ENCODE measurements at places on chromosomes 7 and 10.

GRCh38 chr10:51231754-51232153, 157.5 kb downstream of the PRKG1 start:
- no peak for DNase-seq

GRCh38 chr7:105878746-105879605, 2.6 kb upstream of the ATXN7L1 start:
- no peak for DNase-seq

DNA sequence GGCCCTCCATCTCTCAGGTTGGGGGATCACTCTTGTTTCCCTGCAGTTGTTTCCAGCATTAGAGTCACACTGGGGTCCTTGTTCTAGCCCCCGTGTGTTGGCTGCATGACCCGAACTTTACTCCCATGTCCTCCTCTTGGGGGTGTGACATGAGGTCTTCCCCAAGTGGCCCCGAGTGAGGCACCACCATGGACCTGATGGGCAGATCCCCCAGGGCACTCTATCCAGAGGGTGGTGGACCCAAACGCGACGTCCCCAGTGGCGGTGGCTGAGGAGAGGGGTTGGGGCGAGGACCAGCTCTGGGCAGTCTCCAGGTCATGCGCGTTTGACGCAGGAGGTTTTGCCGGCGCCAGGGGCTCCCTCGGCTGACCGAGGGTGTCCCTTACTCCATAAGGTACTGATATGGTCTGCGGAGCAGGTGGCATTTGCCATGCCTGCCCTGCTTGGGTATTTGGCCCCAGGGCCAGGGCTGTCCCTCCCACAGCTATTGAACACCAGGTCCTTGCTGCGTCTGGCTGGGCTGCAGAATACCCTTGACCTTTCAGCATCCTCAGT, 131.9 kb downstream of the LHPP start:
- no peak for DNase-seq

DNA sequence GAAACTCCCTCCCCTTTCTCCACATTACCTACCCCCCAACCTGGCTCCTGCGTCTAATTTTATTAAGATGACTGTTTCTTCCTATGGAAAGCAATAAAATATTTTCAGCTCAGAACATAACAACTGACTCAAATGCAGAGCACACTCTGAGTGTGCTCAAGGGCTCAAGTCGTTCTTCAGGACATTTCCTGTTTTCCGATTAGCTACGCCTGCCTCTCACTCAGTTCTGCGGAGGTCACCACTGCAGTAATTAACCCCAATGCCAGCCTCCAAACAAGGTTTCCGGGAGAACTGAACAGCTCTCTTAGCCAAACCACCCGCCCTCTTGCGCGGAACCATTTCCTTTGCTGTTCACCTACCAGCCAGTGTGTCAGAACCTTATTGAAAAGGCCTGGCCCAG, 19.3 kb downstream of the MYOF start:
- peak; percentile 16 for DNase-seq

DNA sequence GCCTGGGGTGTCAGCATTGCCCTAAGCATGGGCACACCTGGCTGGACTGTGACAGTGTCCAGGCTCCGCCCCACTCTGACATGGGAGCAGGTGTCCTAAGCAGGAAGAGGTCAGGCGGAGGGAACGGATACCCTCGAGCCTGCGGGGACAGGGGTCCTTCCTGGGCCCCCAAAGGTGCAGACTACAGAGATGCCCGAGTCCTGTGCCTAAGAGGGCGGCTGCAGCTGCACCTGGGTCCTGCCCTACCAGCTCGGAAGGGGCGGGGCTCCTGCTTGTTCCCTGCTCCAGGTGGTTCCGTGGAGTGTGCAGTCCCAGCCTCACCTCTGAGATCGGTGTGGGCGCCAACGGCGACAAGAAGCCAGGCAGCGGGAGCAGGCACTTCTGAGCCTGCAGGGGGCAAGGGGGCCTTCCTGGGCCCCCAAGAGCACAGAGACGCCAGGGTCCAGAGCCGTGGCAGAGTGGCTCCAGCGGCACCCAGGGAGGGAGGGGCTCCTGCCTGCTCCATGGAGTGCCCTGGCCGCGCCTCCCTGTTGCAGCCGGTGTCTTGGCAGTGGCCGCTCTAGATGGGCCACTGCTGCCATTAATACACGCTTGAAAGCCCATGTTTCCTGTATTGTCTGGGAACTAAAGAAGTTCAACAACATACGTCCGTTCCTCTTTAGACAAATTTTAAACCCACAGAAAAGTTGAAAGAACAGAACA, 64.5 kb upstream of the CACNA2D1 start:
- no peak for DNase-seq

- peak; percentile 28 for DNase-seq
These were observed 19.4 kb downstream of the COPG2 start for GRCh38 chr7:130649004-130649790.

- DNase-seq = no peak
These were observed 52.2 kb downstream of the SNX10 start for GRCh38 chr7:26343837-26344236.

GRCh38 chr7:126608339-126608776, 644.4 kb downstream of the GRM8 start:
- no peak for DNase-seq

DNA sequence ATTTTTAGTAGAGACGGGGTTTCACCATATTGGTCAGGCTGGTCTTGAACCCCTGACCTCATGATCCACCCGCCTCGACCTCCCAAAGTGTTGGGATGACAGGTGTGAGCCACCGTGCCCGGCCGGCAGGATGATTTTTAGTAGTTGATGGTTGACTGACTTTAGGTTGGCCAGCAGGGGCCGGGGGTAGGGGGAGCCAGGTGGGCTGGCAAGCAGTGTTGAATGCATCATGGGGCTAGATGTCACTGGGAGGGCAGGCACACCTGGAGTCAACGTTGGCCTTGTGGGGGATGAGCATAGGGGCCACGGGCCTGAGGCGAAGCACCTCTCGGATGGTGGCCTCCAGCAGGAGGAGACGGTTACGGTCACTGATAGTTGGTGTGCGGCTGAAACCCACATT, 5.0 kb downstream of the CYP17A1 start:
- no peak for DNase-seq

DNA sequence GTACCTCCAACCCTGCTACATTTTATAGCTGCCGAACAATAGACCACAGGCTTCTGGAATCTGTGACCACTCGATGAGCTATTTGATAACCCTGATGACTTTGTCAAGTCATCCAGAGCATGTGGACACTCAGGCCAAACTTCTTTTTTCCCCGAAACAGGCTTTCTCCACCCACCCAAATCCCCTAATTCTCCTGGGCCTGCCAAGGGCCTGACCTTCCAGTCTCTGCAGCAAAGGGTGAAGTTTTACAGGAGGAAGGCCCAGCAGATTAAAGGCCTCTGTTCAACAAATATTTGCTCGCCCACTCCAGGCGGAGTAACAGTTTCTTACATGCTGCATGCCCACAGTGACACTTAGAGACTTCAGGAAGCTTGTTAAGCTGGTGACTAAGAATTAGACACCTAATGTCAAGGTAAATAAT, 2.0 kb downstream of the JCAD start:
- DNase-seq = no peak

GRCh38 chr10:23779301-23779700, 340.4 kb downstream of the OTUD1 start:
- DNase-seq = no peak

DNA sequence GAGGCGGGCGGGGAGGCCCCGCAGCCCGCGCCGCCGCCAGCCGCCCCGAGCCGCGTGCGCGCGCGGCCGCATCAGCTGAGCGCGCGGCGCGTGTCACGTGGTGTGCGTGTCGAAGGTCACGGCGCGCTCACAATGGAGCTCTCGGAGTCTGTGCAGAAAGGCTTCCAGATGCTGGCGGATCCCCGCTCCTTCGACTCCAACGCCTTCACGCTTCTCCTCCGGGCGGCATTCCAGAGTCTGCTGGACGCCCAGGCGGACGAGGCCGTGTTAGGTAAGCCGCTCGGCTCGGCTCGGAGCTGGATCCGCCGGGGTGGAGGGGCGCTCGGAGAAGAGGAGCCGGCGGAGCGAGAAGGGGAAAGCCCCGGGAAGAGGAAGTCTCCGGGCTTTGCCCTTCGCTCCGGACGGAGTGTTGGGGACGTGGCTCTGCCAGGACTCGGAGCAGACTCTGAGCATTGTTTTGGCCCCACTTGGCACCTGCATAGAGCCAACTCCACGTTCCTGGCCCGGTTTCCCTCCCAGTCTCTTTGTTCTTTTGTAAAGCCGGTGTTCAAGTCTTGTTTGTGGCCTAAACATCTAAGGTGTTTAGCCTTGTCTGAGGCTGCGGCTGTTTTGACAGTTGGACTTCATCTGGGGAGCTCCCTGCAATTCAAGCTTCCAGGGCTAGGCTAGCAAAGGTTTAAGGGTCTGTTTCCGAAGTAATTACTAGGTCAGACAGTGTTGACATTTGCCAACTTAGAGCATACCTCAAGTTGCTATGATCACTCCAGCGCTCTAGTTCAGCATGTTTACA, at the start of gene COMMD3:
TSS of gene COMMD3 (plus strand) at position 103 of the 790 bp plus-strand sequence. CDS start at position 133, 30 bp downstream.
- DNase-seq = peak; percentile 80

- no peak for DNase-seq
These were observed 75.9 kb upstream of the SLF2 start for GRCh38 chr10:100836891-100837290.

- no peak for DNase-seq
These were observed 174.4 kb downstream of the MDFIC start for GRCh38 chr7:115096262-115096661.

- peak; percentile 90 for DNase-seq
These were observed 123.1 kb upstream of the ADO start for GRCh38 chr10:62681211-62681940.

- DNase-seq = no peak
These were observed 193.7 kb downstream of the RNLS start for GRCh38 chr10:88389456-88389855.

DNA sequence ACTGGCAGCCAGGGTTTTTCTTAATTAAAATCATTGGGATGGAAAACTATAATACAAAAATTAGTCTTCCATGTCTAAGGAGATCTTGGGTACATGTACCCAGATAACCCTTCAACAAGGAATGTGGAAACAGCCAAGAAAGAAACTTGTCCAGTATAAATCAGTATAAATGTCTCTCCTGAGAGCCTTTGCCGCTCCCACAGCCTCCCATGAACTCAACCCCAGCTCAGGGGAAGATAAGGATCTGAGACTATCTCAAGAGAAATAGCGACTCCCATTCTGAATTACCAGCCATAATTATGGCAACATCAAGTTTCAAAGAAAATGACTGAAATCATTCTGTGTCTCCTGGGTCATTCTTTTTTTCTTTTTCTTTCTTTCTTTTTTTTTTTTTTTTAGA, 32.6 kb upstream of the AFAP1L2 start:
- no peak for DNase-seq

- no peak for DNase-seq
These were observed 61.2 kb downstream of the HHEX start for GRCh38 chr10:92750791-92751533.

DNA sequence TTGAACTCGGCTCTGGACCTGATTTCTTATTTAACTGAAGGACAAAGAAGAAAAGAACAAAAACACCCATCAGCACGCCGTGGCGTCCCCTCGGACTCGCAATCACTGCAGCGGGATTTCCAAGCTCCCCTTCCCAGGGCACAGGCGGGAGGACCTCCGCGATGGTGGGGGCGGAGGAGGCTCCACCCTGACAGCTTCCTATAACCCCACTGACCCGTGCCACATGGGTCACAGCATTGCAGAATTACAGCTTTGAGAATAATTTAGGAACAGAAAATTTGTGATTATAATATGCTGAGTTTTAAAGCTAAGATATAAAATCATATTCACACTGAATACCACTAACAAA, 129.7 kb upstream of the SEC61G start:
- DNase-seq = no peak

GRCh38 chr10:96673318-96674099, 46.8 kb downstream of the PIK3AP1 start:
- DNase-seq = no peak

GRCh38 chr7:33108554-33109004, 625 bp downstream of the RP9 start:
- peak; percentile 27 for DNase-seq

- no peak for DNase-seq
These were observed 70.1 kb upstream of the CABCOCO1 start for GRCh38 chr10:61592581-61592980.

GRCh38 chr7:12123172-12123571, 87.9 kb upstream of the TMEM106B start:
- DNase-seq = no peak

- no peak for DNase-seq
These were observed 1.9 kb upstream of the FRAT2 start for GRCh38 chr10:97336446-97336845.

- no peak for DNase-seq
These were observed 111.1 kb upstream of the NPY start for GRCh38 chr7:24172856-24173255.

DNA sequence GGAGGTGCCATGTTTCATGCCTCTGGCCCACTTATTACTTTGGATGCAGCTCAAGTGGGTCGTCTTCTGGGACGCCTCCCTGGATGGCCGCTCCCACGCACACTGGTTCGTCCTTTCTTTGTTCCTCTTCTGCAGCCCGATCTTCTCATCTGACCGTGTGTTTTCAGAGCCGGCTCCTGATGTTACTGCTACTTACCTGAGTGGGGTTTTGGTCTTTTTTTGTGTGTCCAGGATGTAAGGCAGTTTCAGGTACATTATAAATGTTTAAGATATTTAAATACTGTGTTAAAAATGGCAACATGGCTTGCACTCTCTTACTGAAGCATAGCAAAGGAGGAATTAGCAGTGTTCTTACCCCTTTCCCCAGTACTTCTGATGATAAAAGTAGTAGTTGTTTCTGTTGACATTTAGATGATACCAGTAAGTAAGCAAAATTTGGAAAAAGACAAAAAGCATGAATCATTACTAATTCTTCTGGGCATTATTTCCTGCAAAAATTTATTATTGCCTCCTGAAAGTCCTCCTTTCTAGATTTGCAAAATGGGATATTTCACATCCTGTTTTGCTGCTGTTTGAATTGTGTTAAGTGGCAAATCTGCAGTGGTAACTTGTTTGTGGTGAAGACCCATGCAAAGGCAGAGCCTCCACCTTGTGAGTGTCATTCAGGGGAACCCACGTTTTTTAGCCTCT, 59.4 kb downstream of the SHH start:
- DNase-seq = no peak

GRCh38 chr10:27710014-27710413, 35.6 kb downstream of the MKX start:
- DNase-seq = no peak

GRCh38 chr7:33554046-33554445, 351.3 kb upstream of the BMPER start:
- no peak for DNase-seq

DNA sequence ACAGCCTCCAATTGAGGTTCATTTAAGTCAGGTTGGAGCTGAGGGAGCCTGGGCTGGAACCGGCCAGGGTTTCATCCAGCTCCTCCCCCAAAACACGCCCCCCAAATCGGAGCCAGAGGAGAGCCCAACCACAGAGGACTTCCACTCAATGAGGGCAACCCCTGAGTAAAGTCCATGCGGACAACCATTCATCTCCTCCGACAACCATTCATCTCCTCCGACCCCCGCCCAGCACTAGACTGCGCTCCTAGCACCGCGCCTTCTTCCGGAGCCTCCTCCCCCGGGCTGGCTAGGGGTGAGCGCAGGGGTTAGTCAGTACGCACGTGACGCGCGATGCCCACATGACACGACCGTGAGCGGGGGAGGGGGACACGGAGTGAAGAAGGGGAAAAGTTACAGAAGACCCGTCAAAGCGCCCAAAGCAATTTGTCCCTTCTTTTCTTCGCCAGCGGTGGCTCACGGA, 1.4 kb downstream of the MAGI2 start:
- peak; percentile 44 for DNase-seq

- no peak for DNase-seq
These were observed 21.9 kb upstream of the SEMA3A start for GRCh38 chr7:84216472-84216871.

- no peak for DNase-seq
These were observed 63.3 kb downstream of the ZNF783 start for GRCh38 chr7:149325248-149325647.

All from activated naive CD8-positive, alpha-beta T cell treated with anti-CD3 and anti-CD28 coated beads for 36 hours (primary cell).